ENCODE measurements at places on chromosomes 16 and 17.

- no peak for DNase-seq
Observed at GRCh38 chr17:45336390-45337182, 19.8 kb upstream of the MAP3K14 start.

- DNase-seq = peak; percentile 89
Observed at GRCh38 chr17:59427425-59427921, 96.0 kb downstream of the YPEL2 start.

DNA sequence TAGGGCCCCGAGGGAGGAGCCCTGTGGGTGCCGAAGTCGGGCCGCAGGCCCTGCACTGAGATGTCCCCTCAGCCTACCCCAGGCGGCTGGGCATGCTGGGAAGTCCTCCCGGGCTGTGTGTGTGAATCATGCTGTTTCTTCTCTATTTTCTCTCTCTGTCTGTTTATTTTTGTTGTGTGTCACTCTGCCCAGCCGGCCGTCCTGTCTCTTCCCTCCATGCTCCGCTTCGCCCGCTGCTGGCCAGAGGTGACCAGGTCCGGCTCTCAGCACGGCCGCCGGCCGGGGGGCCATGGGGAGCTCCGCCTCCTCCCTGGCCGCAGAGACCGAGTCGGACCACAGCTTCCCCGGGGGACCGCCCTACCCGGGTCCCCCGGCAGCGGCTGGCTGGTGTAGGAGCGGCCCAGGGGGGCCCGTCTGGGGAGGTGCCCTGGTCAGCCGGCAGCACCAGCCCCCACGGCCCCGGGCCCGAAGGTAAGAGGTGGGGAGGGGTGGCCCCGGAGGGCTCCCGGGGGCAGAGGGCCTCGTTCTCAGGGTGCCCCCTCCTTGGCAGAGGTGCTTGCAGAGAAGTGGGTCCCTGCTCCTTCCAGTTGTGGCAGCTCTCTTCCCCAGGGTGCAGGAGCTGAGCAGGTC, 12.5 kb downstream of the CAPN15 start:
- no peak for DNase-seq

GRCh38 chr17:68780596-68780995, 174.6 kb downstream of the ABCA8 start:
- no peak for DNase-seq

DNA sequence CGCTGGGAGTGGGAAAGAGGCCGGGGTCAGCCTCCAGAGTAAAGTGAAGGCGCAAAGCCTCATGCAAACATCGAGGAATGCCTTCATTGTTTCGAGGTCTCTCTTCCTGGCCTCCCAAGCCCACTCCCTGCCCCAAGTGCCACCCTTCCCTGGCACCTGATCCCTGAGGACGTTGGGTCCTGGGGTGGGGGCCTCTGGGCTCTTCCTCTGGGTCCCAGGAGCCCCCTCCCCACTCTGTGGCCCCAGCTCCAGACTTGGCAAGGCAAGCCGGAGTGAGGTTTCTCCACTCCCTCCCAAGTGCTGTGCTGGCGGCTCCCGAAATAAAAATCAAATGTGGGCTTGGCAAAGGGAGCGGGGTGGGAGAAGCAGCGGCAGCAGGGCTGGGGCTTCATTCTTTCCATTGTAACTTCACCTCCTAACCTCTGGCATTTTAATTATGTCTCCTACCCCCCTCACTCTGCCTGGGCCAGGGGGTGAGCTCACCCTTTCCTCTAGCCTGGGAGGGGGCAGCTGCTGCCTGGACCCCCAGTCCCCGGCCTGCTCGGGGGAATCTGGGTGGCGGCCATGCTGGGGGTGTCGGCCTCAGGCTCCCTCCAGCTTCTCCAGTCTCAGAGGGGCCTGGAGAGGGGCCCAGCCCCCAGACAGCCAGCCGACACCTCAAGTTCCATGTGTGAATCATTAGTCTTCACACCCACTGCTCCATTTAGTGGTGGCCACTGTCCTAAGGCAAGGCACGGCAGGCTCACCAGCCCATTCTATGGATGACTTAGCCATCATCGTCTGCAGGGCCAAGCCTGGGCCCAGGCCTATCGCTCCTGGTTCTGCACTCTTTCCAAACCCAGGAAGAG, 14.6 kb upstream of the TMEM92 start:
- no peak for DNase-seq

- no peak for DNase-seq
Observed at GRCh38 chr17:73851091-73851490, 206.8 kb upstream of the SDK2 start.

DNA sequence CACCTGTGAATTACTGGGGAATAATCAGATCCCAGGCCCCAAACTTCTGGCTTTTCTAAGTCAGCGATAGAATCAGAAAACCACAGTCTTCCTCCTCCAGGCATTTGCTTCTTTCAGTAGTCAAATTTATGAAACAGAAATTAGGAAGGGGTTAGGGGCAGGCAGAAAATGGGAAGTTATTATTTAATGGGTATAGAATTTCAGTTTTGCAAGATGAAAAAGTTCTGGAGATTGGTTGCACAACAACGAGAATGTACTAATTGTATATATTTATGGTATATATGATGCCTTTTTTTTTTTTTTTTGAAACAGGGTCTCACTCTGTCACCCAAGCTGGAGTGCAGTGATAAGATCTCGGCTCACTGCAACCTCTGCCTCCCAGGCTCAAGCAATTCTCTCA, 23.5 kb downstream of the ORC6 start:
- no peak for DNase-seq

GRCh38 chr16:30555315-30556124, 2.7 kb downstream of the ZNF764 start:
- no peak for DNase-seq

GRCh38 chr17:50039058-50039457, 16.9 kb upstream of the ITGA3 start:
- no peak for DNase-seq

DNA sequence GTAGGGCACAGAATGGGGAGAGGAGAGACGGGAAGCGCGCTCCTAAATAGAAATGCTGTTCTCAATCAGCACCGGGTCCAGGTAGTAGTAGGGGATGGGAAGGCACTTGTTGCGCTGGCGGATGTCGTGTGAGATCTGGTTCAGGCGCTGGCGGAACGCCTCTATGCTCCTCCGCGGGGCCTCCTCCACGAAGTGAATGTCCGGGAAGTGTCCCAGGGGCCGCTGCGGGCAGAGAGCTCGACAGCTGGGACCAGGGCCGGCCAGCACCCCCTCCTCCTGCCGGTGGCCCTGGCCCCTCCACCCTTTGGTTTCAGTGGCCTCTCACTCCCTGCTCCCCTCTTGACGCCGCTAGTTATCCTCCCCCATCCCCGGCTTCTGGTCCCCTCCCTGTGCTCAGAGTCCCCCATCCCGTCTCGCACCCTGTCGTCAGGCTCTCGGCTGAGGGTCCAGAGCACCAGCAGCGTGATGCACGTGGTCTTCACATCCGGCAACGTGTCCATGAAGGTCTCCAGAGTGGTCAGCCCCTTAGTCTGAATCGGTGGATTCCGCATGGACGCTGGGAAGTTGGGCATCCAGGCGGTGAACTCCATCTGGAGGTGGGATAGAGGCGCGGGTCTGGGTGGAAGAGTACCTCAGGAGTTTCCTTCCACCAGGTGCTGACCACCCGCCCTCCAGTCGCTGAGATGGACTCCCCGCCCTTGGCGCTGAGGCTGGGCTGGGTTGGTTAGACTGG, 14.6 kb downstream of the ALOX12B start:
- DNase-seq = no peak

- DNase-seq = no peak
Observed at GRCh38 chr16:57887711-57888110, 83.2 kb downstream of the CNGB1 start.

- no peak for DNase-seq
Observed at GRCh38 chr17:5508810-5509209, 22.4 kb downstream of the MIS12 start.

- DNase-seq = peak; percentile 71
Observed at GRCh38 chr16:30628628-30629540, 18.7 kb upstream of the ZNF689 start.

DNA sequence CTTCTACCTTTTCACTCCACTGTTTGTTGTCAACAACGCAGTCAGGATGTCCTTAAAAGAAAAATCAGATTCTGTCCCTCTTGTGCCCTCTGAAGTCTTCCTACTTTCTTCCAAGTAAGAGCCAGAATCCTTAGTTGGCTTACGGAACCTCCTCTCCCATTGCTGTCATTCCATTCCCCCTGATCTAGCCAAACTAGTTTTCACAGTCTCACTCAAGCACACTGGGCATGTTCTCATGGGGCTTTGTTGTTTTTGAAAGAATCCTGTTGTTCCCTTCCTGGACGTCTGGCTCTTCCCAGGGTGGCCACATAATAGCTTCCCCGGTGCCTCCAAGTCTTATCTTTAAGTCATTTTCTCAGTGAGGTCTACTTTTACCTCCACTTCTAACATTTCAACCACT, 158.6 kb upstream of the ELAC2 start:
- DNase-seq = no peak

DNA sequence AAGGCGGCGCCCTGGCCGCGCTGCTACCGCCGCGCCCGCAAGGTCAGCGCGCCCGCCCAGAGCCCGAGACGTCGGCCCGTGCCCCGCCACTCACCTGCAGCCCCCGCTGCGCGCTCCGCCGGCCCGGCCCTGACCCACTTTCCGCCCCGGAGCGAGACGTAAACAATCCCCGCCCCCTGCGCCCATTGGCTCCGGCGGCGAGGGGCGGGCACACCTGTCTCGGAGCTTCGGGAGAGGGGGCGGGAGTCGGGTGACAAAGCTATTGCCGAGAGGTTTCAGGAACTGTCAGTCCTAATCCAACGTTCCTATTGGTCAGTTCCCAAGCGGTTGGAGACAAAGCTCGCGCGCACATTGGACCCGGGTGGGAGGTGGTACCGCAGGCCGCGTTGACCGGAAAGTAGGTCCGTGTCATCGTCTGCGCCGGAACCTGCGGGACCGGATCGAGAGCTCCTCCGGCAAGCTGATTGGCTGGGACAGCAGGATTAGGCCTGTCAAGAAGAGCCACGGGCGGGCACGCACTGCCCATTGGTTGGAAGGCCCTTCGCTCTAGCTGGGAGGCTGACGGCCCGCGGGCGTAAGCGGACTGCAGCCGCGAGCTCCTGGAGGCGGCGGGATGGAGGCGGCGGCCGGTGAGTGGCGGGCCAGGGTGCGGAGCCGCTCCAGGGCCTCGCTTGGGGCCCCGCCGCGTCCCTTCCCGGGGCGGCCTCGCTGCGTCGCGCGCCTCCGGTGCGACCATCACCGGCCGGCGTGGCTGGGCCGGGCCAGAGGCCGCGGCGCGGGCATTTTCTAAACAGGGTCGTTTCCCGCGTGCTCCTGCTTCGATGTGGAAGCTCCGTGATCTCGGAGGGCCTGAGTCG, at the start of the genes NUBP2 and SPSB3:
TSS of gene NUBP2 (plus strand) at position 553 of the 857 bp plus-strand sequence. CDS start at position 614, 61 bp downstream.
TSS of gene SPSB3 (minus strand) at position 164 of the 857 bp plus-strand sequence. CDS start 1,088 bp downstream, outside the sequence.
- DNase-seq = peak; percentile 100

- DNase-seq = no peak
Observed at GRCh38 chr17:49946964-49947584, 21.9 kb upstream of the DLX4 start.

- no peak for DNase-seq
Observed at GRCh38 chr17:28365487-28365886, 488 bp upstream of the SEBOX start.

DNA sequence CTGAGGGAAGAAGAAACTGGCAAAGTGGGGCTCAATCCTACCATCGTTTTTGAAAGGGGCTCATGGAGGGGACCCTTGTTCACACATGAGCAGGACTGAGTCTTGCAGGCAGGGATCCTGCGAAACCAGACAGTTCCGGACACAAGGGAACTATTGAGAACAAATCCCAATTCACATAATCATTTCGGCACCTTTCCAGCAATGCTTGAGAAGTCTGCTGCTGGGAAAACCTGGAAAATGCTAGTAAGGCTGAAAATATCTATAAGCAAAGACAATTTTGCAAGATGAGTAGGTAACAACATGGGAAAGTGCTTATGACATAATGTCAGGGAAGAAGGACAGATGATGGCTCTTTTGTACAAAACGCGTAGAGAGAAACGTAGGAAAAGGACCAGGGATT, 52.1 kb upstream of the BPTF start:
- no peak for DNase-seq

DNA sequence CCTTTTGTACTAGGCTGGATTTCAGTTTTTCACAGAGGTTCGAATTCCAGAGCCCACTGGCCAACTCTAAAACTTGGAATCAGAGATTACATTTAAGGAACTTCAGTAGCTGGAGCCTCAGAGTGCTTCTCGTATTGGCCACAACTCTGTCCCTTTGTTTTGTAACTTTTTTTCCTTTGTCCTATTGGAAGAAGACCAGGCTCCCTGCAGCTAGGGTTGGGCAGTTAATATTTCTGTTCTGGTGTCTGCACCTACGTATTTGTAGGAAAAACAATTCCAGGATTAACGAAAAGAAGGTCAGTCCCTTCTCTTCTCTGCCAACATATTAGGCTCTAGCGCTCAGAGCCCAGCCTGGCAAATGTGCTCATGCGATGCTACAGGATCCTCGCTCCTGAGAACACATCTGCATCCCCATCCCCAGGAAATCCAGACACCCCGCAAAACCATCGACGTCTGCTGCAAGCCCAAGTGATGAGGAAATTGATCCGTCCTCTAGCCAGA, 1.9 kb downstream of the CDH11 start:
- DNase-seq = peak; percentile 23

- DNase-seq = no peak
Observed at GRCh38 chr17:28916302-28916934, 13.5 kb upstream of the DHRS13 start.

GRCh38 chr17:27376637-27377547, 79.4 kb upstream of the KSR1 start:
- DNase-seq = no peak

GRCh38 chr17:1174263-1174880, 5.4 kb downstream of the ABR start:
- DNase-seq = no peak

- no peak for DNase-seq
Observed at GRCh38 chr17:1890758-1891450, 61.1 kb downstream of the RPA1 start.

- no peak for DNase-seq
Observed at GRCh38 chr16:2769100-2769529, 8.0 kb downstream of the ELOB start.

DNA sequence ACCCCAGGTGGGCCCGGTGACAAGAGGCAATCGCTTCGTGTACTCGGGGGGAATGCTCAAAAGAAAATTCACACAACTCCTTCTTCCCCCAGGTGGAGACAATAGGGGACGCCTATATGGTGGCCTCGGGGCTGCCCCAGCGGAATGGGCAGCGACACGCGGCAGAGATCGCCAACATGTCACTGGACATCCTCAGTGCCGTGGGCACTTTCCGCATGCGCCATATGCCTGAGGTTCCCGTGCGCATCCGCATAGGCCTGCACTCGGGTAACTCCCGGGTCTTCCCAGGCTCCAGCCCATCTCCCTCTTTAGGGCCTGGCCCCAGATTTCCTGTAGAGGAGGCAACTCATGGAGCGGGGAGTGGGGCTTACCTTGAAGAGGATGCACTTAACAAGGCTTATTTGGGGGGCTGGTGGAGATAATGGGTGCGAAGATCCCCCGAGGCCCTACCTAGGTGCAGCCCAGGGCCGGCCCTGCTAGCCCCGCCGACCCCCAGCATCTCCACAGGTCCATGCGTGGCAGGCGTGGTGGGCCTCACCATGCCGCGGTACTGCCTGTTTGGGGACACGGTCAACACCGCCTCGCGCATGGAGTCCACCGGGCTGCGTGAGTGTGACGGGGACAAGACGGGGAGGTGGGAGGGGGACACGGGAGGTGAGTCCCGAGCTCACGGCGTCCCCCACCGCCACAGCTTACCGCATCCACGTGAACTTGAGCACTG, 13.0 kb downstream of the GUCY2D start:
- DNase-seq = no peak
